Tibial nerve (tissue), 4 donors: ENCODE measurements at places on chromosomes 6 and 20. TPM values are rescaled to one million over a fixed set of nuclear protein-coding genes. Genes with fewer than 3 reads are reported as not detected.

DNA sequence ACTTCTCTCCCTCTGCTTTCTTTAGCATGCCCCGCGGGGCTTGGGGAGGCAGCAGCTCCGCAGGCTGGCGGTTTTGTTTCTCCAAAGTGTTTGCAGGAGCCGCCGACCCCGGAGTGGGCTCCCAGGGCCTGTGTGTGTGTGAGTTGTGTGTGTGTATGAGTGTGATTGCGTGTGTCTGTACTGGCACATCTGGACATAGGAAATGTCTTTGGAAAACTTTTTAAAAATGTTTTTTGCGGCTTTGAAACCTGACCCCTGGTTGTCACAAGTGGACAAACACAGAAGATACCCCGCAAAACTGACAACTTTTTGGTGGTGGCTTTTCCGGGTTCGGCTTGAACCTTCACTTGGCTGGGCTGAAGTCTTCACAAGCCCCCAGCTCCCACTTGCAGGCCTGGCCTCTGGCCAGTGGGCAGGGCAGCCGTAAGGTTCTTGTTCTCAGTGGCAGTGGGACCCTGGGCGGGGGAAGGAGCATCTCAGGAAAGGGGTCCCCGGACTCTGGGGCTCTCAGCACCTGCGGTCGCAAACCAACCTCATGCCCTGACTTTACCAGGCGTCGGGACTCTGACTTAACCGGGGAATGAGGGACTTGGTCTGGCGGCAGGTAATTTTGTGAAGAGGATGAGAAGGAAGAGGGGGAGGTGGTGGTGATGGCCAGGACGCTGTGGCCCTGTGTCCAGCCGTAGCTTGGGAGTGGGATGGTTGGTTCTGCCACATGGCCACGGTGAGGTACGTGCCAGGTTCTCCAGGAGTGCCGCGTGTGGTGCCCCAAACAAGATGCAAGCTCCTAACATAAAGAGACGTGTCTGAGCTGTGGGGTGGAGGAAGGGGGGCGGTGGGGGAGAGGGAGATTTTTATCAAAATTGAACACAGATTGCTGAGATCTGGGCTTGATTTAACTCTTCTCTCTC, 619 bp downstream of the DAAM2 start:
- no peaks in the 10 kb centered on the region for H3K27me3 ChIP-seq
- peak overlapping the region; percentile 52 for H3K4me3 ChIP-seq
- DNase-seq, result no peak
- H3K36me3 ChIP-seq, result peaks cover 3% of the 10 kb centered on the region
- peak overlapping the region; percentile 85 for H3K27ac ChIP-seq

DNA sequence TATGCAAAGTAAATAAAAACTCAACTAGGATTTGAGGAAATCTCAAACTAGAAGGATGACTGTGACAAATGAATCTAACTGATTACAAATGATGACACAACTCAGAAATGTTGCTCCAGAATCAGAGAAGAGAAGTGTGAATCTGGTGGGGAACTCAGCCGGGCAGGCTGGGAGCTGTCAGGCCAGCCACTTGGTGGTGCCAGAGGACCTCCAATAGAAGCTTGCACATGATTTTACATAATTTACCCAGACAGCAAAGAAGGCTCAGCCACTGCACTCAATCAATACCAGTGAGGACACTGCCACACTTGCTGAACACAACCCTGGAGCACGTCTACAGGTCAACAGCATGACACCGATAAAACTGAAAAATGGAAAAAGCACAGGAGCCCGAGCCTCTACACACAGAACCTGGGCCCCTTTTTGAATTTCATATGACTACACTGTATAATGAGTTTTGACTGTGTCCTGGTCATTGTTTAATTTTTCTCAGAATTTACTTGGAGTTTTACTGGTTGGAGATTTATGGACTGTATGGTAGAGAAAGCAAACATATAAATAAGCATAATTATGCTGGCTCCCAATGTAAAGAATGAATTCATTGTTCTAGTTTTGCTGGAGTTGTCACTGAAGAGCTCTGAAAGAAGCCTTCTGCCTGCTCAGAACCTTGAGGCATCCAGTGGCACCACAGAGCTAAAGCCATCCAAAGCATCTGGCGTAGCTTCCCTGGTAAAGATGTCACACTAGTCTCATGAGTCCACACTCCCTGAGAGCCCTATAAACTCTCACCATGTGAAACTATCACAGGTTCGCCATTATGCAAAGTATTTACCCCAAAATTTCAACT, 296.5 kb downstream of the THBS2 start:
- H3K27ac ChIP-seq, result peak overlapping the region; percentile 42
- no peak overlapping the region for H3K4me3 ChIP-seq
- DNase-seq, result peak; percentile 47
- no peaks in the 10 kb centered on the region for H3K27me3 ChIP-seq
- H3K36me3 ChIP-seq, result no peaks in the 10 kb centered on the region

GRCh38 chr20:21361266-21361665, 36.1 kb downstream of the NKX2-4 start:
- no peak overlapping the region for H3K27ac ChIP-seq
- DNase-seq, result no peak
- peaks cover 78% of the 10 kb centered on the region for H3K36me3 ChIP-seq
- no peaks in the 10 kb centered on the region for H3K27me3 ChIP-seq
- no peaks in the 10 kb centered on the region for H3K4me1 ChIP-seq

The TRIM10 gene
- not detected for total RNA-seq

GRCh38 chr6:138349891-138350290, 27.8 kb upstream of the SMIM28 start:
- H3K4me1 ChIP-seq, result no peaks in the 10 kb centered on the region
- no peak overlapping the region for H3K4me3 ChIP-seq
- no peaks in the 10 kb centered on the region for H3K27me3 ChIP-seq
- no peak for DNase-seq

The HLA-DQA1 gene
- 0.30 TPM for total RNA-seq

DNA sequence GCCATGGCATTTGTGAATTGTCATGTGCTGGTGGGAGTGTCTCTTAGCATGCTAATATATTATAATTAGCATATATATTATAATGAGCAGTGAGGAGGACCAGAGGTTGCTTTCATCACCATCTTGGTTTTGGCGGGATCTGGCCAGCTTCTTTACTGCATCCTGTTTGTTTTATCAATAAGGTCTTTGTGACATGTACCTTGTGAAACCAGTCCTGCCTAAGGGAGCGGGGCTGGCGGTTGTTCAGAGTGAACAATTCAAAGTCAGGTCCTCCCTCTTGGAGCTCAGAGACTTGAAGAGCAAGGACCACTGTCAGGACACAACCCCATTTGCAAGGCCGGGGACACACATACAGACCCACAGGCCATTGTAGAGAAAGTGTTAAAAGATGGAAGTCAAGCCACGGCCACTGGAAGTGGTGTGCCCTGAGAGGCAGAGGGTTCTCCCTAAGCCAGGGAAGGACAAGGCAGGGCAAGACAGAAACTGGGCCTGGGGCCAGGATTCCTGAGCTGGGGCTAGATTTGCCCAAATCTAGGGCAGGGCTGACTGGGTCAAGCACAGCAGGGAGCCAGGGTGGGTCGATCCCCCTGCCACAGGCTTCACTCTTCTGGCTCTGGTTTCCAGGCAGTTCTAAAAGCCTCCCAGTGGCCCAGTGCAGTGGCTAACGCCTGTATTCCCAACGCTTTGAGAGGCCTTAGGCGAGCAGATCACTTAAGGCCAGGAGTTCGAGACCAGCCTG, 14.2 kb downstream of the SLC52A3 start:
- H3K27ac ChIP-seq, result no peak overlapping the region
- H3K36me3 ChIP-seq, result no peaks in the 10 kb centered on the region
- H3K27me3 ChIP-seq, result no peaks in the 10 kb centered on the region
- H3K4me3 ChIP-seq, result no peak overlapping the region

The CDH4 gene
- total RNA-seq, result 0.78 TPM

DNA sequence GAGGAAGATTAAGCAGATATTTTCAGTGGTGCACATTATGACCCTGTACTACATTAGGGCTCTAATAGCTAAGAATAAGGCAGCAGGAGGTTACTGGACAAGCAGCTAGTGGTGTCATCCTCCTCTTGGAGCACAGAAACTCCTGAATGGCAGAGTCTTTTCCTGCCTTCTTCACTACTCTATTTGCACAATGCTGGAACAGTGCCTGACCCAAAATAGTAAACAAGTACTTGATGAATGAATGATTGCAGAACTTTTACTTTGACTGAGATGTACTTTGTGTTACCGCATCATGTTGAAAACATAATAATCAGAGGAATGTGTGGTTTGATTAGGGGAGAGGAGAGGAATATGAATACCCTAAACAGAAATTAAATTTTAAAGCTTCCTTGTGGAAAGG, 30.0 kb upstream of the UST start:
- H3K27me3 ChIP-seq, result no peaks in the 10 kb centered on the region
- no peak for DNase-seq
- H3K36me3 ChIP-seq, result no peaks in the 10 kb centered on the region
- no peak overlapping the region for H3K4me3 ChIP-seq

DNA sequence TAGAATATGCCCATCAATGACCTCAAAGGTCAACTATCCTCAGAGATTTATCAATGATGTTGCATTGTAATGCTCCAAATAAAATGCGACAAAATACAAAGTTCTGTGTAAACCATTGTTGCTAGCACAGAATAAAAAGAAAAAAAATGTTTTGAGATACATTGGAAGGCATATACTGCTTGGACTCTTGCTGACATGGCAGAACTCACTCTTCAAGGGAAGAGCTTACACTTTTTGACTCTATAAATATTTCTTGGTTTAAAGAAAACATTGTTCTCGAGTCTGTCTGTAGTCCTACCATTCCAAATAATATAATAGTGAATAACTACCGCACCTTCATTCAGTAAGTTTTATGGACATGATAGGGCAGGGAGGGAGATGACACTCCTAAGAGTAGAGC, 178.7 kb upstream of the RSPO3 start:
- H3K27me3 ChIP-seq, result no peaks in the 10 kb centered on the region
- no peak overlapping the region for H3K4me3 ChIP-seq
- DNase-seq, result no peak

- H3K27ac ChIP-seq, result no peak overlapping the region
- no peaks in the 10 kb centered on the region for H3K4me1 ChIP-seq
- DNase-seq, result no peak
- no peaks in the 10 kb centered on the region for H3K27me3 ChIP-seq
- H3K4me3 ChIP-seq, result no peak overlapping the region
These were observed 91.9 kb upstream of the SLC24A3 start for GRCh38 chr20:19120569-19120968.

The THBD gene
- total RNA-seq, result 48.1 TPM

GRCh38 chr20:997486-997885, 4.6 kb downstream of the RSPO4 start:
- peaks cover 16% of the 10 kb centered on the region for H3K27me3 ChIP-seq
- no peaks in the 10 kb centered on the region for H3K4me1 ChIP-seq

DNA sequence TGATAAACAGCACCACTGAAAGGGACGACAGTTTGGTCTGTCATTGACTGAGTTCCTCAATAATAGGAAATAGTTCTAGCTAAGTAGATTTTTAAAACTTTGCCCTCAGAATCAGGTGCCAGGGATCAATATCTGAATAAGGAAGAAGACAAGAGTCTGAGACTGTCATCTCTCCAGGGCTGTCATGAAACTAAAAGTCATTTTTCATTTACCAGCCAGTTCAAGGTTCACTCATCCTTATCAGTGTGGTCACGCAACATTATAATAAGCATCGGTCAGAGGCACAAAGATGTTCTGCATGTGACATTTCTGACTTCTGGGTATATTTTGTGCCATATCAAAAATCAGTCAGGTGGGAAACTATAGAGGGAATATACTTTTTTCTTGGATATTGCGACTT, 52.5 kb upstream of the E2F3 start:
- no peaks in the 10 kb centered on the region for H3K27me3 ChIP-seq
- DNase-seq, result no peak
- no peaks in the 10 kb centered on the region for H3K36me3 ChIP-seq
- H3K27ac ChIP-seq, result no peak overlapping the region
- no peaks in the 10 kb centered on the region for H3K4me1 ChIP-seq

GRCh38 chr6:52790861-52791260, 12.8 kb downstream of the GSTA1 start:
- no peaks in the 10 kb centered on the region for H3K4me1 ChIP-seq
- H3K36me3 ChIP-seq, result no peaks in the 10 kb centered on the region
- no peaks in the 10 kb centered on the region for H3K27me3 ChIP-seq

- no peak for DNase-seq
- H3K27ac ChIP-seq, result no peak overlapping the region
These were observed 569.1 kb upstream of the ID4 start for GRCh38 chr6:19268117-19268516.

DNA sequence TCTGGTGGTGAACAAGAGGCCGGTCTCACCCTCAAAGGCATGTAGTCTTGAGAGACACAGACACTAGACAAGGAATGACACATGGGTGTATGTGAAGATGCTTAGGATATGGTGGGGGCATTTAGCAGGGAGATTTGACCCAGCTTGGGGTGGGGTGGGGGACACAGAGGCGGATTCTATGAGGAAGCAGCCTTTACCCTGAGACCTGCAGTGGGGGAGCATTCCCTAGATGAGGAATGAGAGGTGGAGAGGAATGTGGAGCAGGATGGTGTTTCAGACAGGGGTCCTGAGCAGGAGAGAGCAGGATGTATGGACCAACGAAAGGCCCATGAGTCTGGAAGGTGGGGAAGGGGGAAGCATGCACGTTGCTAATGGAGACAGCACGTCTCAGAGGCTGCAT, 57.8 kb downstream of the PHACTR3 start:
- H3K4me1 ChIP-seq, result no peaks in the 10 kb centered on the region
- no peak overlapping the region for H3K4me3 ChIP-seq
- DNase-seq, result no peak
- no peaks in the 10 kb centered on the region for H3K36me3 ChIP-seq

- no peaks in the 10 kb centered on the region for H3K27me3 ChIP-seq
- no peak for DNase-seq
- no peak overlapping the region for H3K4me3 ChIP-seq
- no peaks in the 10 kb centered on the region for H3K4me1 ChIP-seq
These were observed 27.0 kb upstream of the PTGIS start for GRCh38 chr20:49594931-49595315.

- H3K27me3 ChIP-seq, result no peaks in the 10 kb centered on the region
- H3K4me1 ChIP-seq, result no peaks in the 10 kb centered on the region
- H3K4me3 ChIP-seq, result no peak overlapping the region
- no peak overlapping the region for H3K27ac ChIP-seq
- no peaks in the 10 kb centered on the region for H3K36me3 ChIP-seq
These were observed 13.0 kb downstream of the DYNLT2 start for GRCh38 chr6:169738204-169738975.

GRCh38 chr20:1187605-1188171, 2.9 kb upstream of the TMEM74B start:
- no peak overlapping the region for H3K27ac ChIP-seq
- no peaks in the 10 kb centered on the region for H3K36me3 ChIP-seq
- H3K27me3 ChIP-seq, result peaks cover 33% of the 10 kb centered on the region
- DNase-seq, result no peak
- no peak overlapping the region for H3K4me3 ChIP-seq
- H3K4me1 ChIP-seq, result peaks cover 20% of the 10 kb centered on the region

The HTR1E gene
- total RNA-seq, result not detected

- H3K4me3 ChIP-seq, result no peak overlapping the region
- DNase-seq, result no peak
- peaks cover 31% of the 10 kb centered on the region for H3K4me1 ChIP-seq
These were observed 369.4 kb downstream of the UTRN start for GRCh38 chr6:144654506-144654905.

The ENPP3 gene
- 1.5 TPM for total RNA-seq

The HACE1 gene
- total RNA-seq, result 26.2 TPM

The SYNCRIP gene
- total RNA-seq, result 64.7 TPM

DNA sequence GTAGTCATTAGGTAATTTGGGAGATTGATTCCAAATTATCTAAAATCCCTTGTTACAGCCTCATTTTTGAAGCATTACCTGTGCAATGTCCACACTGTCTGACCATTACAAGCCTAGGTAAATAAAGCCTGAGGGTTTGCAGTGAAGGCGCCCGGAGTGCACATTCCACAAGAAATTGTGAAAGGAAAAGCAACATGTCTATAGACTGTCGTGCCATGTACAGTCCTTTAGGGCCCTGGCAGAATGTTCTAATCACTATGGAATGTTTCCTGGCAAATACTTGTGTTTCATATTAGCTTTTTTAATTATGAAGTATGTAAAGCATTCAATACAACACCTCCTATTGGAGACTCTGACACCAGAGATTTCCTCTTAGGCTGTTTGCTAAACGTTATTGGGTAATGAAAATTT, 28.9 kb downstream of the PREP start:
- H3K27ac ChIP-seq, result no peak overlapping the region
- H3K27me3 ChIP-seq, result no peaks in the 10 kb centered on the region
- no peaks in the 10 kb centered on the region for H3K36me3 ChIP-seq
